Glutamatergic neuron (in vitro differentiated cells): ENCODE measurements at places on chromosomes 6 and 20.

DNA sequence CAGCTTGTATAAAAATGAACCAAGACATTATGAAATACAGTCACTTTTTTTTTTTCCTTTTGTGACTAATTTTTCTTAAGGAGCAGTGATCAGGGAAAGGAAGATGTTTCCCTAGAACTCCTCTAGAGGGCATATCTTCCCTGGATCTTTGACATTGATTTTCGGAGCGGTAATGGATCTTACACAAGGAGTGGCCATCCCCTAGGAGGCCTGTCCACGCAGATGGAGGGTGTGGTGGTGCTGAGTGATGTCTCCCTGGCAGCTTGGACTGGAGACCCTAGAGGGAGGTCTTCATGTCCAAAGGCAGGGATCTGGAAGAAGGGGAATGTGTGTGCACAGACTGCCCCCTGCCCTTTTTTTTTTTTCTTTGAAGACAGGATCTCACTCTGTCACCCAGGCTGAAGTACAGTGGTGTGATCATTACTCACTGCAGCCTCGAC lies 7.0 kb upstream of the KIFC1 start:
- peak; percentile 59 for DNase-seq

GRCh38 chr6:70693887-70694286 lies 26.2 kb downstream of the SMAP1 start:
- DNase-seq, result no peak

DNA sequence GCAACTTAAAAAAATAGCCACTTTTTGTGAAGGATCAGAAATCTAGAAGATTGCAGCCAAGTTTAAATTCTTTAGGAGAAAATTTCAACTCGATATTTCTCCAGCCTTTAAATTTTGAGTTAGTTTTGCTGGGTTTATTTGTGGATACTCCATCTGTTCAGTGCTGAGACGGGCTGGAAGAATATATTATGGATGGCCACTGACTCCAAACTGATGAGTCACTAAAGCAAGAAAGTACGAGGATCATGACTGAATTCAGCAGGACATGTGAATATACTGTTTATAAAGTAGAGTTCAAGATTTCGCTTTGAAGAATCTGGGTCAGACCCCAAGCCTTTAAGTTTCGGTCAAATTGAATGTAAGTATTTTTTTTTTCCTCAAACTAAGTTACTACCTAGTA lies 199.5 kb downstream of the ADGRB3 start:
- no peak for DNase-seq

GRCh38 chr6:113347436-113347835 lies 509.7 kb upstream of the MARCKS start:
- DNase-seq, result no peak

DNA sequence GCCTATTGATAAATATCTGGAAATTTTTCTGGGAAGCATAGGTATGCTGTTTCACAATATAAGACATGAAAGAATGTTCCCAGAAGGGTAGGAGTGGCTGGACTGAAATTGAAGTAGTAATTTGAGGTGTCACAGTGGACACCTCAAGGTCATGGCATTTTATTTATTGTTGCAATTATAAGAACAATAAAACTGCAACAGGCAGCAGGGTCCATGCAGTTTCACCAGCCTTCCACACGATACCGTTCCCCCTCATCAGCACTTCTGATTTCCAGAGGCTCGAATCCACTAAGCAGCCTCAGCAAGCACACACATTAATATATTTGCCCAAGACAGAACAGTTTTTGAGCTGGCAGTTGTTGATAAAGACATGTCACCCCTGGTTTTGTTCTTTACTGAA lies 1037.4 kb downstream of the KIF16B start:
- no peak for DNase-seq

- DNase-seq, result no peak
Measured at GRCh38 chr6:28922004-28922820, 1.6 kb downstream of the TRIM27 start.

- no peak for DNase-seq
Measured at GRCh38 chr6:151388997-151389617, 2.3 kb downstream of the ZBTB2 start.

GRCh38 chr6:66226109-66226508 lies 519.1 kb upstream of the EYS start:
- no peak for DNase-seq

GRCh38 chr20:39897058-39897457 lies 792.0 kb downstream of the MAFB start:
- DNase-seq, result no peak
